Activated naive CD8-positive, alpha-beta T cell treated with anti-CD3 and anti-CD28 coated beads, Interleukin-2, amount 10 ng/mL, durations not matched to agents 7 days and 5 days (primary cell): ENCODE measurements at places on chromosomes 6 and 20. TPM values are rescaled to one million over a fixed set of nuclear protein-coding genes. Genes with fewer than 3 reads are reported as not detected.

The SASH1 gene
- total RNA-seq: not detected

The MLN gene
- total RNA-seq: not detected

GRCh38 chr6:80553071-80553740 lies 446.7 kb downstream of the BCKDHB start:
- DNase-seq: no peak

DNA sequence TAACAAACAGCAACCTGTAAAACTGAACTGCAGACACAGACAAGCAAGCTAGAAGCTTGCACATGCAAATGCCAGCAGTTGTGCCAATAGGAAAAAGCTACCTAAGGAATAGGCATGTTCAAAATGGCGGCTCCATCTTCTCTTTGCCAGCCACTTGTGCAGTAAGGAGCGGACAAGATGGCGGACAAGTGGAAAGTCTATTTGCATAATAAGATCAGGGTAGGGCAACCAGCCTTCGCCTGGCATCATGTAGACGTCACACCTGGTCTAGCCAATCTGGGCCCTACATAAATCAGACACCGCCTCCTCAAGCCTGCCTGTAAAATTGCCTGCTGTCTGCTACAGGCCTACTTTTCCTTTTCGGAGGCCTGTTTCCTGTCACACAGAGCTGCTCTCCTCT lies 18.0 kb downstream of the C6orf52 start:
- no peak for DNase-seq

DNA sequence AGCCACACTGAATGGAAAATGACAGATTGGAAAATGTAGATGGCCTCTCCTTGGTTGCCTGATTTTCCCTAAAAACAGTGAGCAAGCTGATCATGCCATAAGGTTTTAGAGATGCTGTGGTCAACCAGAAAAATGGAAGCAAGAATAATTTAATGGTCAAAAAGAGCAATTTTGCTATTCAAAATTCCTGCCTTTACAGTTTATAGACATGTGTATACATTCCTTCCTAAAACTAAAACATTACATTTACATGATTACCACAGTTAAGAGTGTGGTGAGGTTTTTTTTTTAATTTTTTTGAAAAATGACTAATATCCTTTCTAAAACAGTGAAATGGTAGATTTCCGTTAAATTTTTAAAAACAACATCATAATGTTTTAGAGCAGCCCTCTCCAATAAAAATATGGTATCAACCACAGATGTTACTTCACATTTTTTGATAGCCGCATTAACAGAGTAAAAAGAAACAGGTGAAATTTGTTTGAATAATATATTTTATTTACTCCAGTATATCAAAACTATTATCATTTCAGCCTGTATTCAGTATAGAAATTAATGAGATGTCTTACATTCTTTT lies 407.0 kb upstream of the SOX4 start:
- DNase-seq: no peak

DNA sequence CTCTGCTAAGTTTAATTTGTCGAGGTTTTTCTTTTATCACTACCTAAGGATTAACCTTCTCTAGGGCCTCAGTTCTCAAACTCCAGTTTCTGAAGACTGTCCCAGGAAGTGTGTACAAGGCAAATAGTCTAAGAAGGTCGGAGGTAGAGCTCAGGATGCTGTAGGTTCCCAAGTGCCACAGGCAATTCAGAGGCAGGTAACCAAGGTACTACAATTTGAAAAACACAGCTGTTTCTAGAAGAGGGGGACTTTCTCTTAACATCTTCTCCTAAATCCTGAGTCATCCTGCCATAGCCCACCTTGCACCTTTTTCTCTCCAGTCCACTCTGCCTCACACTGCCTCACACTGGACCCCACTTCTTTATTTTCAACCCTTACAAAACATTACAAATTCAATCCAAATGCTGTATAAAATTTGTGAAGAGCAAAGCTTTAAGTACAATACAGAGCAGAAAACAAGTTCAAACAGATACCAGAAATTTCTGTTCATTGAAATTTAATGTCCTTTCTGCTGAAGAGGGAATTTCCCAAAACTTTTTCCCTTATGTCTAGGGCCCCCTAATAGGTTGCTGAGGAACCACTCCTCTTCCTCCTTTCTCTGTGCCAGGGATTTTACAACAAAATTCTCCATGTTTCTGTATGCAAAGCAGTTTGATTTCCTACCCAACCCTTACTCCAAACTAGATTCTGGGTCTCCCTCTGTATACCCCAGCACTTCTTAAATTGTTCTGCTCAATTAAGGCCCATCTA lies 43.0 kb downstream of the FRK start:
- DNase-seq: no peak

- DNase-seq: no peak
Observed at GRCh38 chr20:49569411-49570115, 1.6 kb upstream of the PTGIS start.

- DNase-seq: no peak
Observed at GRCh38 chr20:32551693-32552092, 33.4 kb downstream of the NOL4L start.

- DNase-seq: no peak
Observed at GRCh38 chr6:6390849-6391602, 70.6 kb upstream of the F13A1 start.

GRCh38 chr6:24867104-24867703 lies 68.5 kb upstream of the ARMH2 start:
- no peak for DNase-seq

- no peak for DNase-seq
Observed at GRCh38 chr6:148037496-148037895, 305.1 kb upstream of the SASH1 start.

- no peak for DNase-seq
Observed at GRCh38 chr20:53597030-53597482, 3.4 kb upstream of the ZNF217 start.

DNA sequence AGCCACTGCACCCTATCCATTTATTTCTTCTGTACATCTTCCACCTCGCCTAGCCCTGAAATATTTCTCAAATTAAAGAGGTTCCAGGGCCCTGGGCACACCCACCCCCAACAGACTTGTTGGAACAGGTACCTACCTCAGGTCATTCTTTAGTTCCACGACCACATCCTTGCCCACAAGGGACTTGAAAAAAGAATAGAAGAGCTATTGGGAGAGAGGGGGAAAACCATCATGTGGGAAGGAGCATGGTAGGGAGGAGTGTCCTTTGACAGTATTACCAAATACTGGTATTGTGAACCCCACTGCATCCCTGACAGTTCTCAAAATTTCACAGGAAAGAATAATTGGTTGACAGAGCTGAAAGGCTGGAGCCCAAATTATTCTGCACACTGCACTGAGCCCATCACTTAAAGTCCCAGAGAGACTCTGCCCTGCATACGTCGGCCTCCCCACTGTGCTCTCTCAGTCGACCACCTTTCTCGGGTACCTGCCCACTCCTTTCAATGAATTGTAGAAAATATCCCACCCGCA lies 762 bp downstream of the LSM2 start:
- DNase-seq: no peak

GRCh38 chr6:78487401-78487800 lies 379.9 kb upstream of the IRAK1BP1 start:
- DNase-seq: no peak
